ENCODE measurements at places on chromosomes 3 and 15. TPM values are rescaled to one million over a fixed set of nuclear protein-coding genes. Genes with fewer than 3 reads are reported as not detected.

Gene SEMA6D
- 47.7 TPM for polyA plus RNA-seq

Gene ACSBG1
- polyA plus RNA-seq = 1.1 TPM

Gene FBXW12
- polyA plus RNA-seq = 0.84 TPM

Gene CTXN2
- 0.09 TPM for polyA plus RNA-seq

Gene MCF2L2
- 0.96 TPM for polyA plus RNA-seq

Gene HIGD2B
- not detected for polyA plus RNA-seq

Gene PTX3
- 5.5 TPM for polyA plus RNA-seq

Gene MUC20
- polyA plus RNA-seq = 2.7 TPM

Gene IL12A
- polyA plus RNA-seq = 1.0 TPM

Gene TMCO5A
- not detected for polyA plus RNA-seq

All from left renal pelvis (tissue), 4 donors.